Activated T-cell treated with anti-CD3 and anti-CD28 coated beads for 24 hours (primary cell): ENCODE measurements at places on chromosomes 3 and 15.

- no peak for DNase-seq
Observed at GRCh38 chr3:57036952-57037351, 23.5 kb upstream of the SPATA12 start.

- DNase-seq = no peak
Observed at GRCh38 chr3:171806200-171807128, 3.8 kb downstream of the PLD1 start.

DNA sequence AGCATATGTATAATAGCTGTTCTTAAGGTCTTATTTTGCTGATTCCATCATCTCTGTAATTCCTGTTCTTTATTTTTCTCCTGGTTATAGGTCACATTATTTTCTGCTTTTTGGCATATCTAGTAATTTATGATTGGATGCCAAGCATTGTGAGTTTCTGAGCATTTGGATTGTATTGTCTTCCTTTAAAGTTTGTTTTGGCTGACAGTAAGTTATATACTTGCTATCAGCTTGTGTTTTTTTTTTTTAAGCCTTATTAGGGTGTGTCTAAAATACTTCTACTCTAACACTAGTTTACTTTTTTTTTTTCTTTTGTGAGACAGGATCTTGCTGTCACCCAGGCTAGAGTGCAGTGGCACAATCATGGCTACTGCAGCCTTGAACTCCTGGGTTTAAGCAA, 10.1 kb downstream of the MKRN2 start:
- DNase-seq = no peak

DNA sequence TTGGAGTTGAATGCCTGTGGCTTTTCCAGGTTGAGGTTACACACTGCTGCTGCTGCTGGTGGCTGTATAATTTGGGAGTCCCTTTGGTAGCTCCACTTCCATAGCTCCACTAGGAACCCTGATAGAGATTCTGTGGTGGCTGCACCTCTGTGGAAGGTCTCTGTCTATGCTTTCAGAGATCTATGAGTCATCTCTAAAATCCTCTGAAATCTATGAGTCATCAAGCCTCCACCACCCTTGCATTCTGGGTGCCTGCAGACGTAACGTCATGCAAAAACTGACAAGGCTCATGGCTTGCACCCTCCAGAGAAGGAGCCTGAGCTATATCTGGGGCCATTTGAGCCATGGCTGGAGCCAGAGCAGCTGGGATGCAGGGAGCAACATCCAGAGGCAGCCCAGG, 1037.0 kb upstream of the CFAP20DC start:
- peak; percentile 32 for DNase-seq

DNA sequence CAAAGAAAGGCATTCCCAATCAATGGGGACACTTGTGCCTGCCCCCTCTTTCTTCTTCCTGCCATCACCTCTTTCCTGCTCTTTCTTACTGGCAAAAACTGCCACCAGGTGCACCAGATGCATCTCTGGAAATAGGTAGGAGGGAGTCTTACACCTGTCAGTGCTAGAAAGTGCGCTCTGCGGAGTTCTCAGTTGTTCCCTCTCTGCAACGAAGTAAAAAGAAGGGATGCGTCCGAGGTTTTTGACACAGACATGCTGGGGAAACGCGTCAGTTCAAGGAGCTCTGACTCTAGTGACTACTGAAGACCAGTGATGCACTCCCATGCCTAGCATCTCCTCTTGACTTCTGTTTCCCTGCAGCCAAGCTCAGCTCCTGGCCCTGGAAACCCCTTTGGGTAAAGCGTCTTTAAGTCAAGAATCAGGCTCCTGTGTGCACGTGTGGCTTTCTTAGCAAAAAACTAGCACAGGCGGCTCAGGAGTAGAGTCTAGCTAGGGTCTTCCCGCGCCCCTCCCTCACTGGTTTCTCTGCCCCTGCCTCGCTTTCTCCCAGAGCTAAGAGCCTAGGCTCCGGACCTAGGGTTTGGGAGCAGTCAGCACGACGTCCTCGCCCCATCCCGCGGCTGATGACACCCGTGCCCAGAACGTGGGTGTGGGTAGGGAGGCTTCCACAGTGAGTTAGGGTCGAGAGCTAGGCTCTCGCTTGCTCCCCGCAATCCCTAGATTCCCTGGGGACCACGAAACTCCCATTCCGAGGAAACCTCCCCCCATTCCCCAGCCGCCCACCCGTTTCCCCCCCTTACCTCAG, 564 bp upstream of the GRM7 start:
- DNase-seq = no peak

- no peak for DNase-seq
Observed at GRCh38 chr15:65089206-65089824, 12.8 kb downstream of the KBTBD13 start.

GRCh38 chr15:70142072-70142321, 44.3 kb upstream of the TLE3 start:
- no peak for DNase-seq

DNA sequence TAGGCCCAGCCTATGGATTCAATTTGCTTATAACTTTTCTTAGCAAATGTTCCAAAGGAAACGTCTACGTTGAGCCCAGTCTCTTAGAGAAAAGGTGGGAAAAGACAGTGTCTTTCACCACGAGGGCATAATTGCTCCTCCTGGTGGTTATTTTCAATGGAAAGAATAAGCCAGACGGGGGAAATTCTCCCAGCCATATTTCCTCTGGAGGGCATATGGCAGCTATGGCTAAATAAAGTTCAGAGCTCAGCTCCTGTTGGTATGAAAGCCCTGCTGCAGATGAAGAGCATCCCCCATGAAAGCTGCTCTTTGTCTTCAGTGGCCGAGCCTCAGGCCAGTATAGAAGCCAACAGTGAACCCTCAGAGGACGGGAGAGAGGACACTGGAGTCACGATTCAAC, 297.9 kb downstream of the RYR3 start:
- DNase-seq = no peak

DNA sequence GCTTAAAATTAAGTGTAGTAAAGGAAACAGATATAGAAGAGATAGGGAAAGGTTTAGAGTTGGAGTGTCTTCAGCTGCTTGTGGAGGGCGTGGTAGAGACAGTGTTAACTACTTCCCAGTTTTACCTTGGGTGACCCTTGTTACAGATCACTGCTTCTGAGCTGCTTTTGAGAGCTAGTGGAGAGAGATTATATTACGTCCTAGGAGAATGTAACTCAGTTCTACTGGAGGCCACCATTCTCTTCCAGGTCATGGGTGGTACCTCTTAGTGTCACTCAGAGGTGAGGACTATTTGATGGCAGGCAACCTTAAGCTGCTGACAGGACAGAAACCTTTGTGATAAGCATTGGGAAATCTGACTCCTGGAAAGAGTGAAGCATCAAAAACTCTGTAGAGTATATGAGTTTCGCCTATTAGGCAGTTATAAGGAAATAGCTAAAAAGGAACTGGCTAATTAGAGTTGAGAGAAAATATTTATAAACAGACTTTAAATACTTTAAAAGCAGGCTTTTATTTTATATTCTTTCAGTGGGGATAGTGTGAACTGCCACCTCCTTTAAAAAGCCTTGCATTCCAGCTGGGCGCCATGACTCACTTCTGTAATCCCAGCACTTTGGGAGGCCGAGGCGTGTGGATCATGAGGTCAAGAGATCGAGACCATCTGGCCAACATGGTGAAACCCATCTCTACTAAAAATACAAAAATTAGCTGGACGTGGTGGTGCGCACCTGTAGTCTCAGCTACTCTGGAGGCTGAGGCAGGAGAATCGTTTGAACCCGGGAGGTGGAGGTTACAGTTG, 106.5 kb downstream of the ZNF609 start:
- DNase-seq = no peak

GRCh38 chr3:177596816-177597271, 399.6 kb upstream of the TBL1XR1 start:
- DNase-seq = no peak

GRCh38 chr15:101056366-101057334, 137.5 kb downstream of the LRRK1 start:
- DNase-seq = no peak

DNA sequence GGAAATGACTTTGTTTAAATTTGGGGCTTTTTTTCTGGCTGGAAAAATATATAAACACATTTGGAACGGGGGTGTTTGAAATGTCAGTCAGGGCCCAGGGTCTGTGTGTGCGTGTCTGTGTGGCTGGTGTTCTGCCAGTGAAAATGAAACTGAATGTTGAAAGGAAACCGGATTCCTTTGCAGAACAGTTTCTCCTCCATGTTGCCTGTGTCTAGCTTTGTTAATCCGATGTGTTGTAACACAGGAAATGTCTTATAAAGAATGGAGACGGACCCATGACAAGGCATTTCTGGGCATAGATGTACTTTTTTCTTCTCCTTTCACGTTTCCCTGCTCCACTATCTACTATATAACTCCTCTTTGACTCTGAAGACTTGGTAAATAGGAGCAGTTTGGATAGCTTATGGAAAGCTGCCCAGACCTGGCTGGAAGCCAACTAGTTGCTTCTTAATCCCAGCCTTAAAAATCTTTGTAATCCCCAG, 2.8 kb downstream of the SQOR start:
- peak; percentile 42 for DNase-seq

DNA sequence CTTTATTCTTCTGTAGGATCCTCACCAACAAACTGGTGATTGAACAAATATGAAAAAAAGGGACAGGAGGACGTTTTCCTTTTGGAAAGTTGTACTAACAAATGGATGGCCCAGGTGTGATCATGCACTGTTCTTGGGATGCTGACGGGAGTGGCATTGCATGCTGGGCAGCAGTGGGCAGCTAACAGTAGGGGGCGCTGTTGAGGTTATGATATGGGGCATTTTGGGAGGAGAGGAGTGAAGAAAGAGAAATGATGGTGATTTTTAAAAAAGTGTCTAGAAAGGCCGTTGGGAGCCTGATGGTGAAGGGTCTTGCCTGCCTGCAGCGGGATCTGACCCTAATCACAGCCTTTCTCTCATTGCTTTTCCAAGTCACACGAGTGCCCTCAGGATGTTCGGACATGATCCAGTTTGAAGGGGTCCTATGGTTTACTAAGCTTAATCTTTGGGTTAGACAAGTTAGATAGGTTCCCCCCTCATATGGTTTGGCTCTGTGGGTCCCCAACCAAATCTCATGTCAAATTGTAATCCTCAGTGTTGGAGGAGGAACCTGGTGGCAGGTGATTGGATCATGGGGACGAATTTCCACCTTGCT, 46.2 kb upstream of the PRTG start:
- DNase-seq = peak; percentile 33

DNA sequence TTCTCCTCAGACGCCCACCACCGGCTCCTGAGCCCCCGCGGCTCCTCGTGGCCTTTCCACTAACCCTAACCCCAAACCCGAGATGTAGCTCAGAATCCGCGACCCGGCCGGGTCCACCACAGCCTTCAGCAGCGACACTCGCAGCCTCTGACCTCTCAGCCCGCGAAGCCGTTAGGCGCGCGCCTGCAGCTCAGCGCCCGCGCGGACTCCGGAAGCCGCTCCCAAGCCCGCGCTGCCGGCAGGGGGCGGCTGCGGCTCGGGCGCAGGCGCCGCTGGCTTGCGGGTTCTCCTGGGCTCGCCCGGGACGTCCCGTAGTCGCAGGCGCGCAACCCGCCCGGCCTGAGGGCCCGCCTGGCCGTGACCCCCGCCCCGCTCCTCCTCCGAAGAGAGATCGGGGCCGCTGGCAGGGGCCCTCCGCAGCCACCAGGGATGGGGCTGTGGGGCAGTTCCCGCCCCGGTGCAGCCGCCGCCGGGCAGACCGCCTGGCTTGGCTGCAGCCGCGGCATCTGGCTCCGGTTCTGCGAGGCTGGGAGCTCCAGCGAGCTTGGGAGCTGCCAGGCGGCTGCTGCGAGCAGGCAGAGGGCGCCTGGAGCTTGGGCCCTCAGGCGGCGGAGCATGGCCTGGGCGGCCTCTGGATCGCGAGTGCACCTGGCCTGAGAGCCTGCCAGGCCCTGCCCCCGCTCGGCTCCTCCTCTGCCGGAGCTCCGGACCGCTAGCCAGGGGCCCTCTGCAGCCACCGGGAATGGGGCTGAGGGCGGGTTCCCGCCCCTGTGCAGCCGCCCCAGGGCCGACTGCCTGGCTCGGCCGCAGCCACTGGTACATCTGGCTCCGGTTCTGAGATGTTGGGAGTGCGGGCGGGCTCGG, 120.7 kb downstream of the LMLN start:
- peak; percentile 69 for DNase-seq

- no peak for DNase-seq
Observed at GRCh38 chr3:47817609-47818008, 14.7 kb downstream of the DHX30 start.

DNA sequence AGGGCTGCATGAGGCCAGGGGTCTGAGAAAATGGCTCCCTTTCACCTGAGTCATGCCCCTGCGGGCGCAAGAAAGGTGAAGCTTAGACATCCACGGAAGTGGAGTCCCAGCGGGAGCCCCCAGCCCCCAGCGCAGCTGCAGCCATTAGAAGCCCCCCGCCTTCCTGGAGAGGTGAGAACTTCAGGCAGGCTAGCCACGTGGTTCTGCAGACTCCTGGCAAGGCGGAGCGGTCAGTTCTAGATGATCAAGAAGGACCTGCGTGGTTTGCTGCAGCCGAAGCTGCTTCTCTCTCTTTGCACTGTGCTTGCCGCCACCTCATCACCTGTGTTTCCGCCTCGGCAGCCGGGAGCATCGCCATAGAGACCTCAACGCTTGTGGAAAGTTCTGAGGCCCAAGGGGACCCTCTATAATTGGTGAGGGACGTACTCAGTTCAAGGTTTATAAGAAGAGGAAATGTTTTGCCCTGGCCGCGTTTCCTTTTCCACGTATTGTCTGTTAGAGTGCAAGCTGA, 15.8 kb upstream of the KCNMB3 start:
- no peak for DNase-seq

- DNase-seq = no peak
Observed at GRCh38 chr3:160458151-160458550, 8.6 kb upstream of the TRIM59 start.

DNA sequence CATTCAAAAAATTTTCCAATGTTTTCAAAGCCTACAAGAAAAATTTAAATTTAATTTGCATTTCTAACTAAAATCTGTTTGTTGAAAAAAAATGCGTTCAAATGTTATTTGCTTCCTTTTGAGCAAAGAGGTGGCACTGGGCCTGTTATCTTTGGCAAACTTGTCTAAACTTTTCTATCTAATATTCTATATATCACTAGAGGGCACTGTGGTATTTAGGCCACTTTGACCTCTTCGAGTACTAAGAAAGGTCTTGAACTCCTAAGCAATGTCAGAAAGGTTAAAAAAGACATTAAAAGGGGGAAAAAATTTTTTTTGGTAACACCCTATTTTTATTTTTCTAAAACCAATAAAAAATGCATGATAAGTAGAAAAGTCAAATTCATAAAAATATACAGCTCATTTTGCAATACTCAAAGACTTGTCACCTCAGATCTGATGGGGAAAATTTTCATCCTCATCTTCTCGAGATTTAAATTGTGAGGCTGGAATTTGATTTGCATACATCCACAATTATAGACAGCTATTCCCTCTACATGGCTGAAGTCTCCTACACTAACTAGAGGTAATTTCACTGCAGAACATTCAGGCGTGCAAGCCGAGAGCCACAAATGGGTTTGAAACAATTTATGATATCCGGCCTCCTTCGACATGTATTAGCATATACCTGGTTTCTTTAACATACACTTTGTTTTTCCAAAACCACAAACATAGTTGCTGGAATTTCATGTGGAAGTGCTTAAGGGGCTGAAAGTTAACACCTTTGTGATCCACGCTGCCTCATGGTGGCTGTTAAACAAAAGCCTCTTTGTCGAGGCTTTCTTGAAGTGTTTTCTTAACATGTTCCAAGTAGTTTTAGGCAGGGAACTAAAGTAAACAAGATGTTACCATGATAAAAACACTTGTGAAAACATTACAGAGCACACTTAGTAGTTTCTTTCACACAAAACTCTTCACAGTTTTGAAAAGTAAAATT, 576.4 kb downstream of the FOXP1 start:
- no peak for DNase-seq
